ENCODE measurements at places on chromosomes 5 and 9.

DNA sequence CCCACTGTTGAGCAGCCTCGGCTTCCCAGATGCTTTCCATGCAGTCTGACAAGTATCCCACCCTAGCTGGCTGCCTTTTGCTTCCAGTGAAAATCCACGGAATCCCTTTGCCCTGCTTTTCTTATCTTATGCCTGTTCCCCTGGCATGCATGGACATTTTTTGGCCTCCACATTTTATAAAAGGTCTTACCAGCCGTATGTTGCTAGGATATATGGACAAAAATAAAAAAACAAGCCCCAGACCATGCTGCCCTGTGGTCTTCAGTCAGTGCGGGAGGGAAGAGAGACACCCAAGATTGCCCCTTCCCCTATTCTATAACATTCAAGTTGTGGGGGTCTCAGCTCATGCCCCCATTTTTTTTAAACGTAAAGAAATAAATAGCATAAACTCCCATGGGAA lies 129.6 kb downstream of the COL23A1 start:
- no peak for DNase-seq

DNA sequence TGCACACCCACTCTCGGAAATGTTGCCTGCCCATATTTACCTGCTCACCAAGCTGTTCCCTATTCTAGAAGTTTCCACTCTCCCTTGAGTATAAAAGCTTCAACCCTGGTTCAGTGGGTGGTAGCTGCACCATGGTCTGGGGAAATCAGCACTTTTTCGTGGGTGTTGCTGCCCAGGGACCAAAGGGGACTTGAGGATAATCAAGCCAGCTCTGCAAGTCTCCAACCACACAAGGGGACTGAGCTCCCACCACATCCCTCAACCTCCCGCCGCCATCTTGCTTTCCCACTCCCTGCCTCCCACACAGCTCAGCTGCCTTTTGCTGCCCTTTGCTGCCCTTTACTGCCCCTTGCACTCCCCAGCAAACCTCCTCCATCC lies 210.0 kb downstream of the AUH start:
- DNase-seq: no peak

DNA sequence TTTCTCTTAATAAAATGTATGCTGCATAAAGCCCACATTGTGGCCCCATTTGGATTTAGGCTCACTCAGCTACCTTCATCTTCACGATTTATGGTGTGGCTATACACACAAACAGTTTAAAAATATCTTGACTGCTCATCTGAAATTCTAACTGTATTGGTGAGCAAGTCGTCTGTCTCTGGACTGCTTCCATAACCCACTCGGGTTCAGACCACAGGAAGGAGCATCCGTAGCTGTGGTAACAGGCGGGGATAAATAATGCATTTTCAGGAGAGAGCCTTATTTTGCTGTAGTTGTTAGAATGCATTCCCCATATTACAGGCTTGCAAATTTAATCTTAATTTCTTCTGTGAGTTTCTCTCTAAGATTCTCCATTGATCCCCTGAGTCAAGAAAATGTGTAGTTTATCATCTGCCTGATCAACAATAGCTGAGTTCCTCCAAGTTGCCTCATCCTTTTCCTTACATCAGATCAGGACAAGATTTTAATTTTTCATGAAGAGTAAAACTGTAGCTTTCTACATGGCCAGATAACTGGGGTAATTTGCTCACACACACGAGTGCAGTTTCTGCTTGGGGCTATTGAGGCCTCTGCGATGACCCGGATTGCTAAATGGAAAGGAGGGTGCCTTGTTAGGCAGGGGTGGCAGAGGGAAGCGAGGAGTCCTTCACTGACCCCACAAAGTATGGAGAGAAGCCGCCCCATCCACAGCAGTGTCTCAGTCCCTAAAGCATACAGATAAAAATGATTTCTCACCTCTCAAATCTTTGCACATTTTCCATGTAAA lies 133.9 kb downstream of the FSTL4 start:
- DNase-seq: no peak

- no peak for DNase-seq
These were observed 544.5 kb downstream of the CSNK1G3 start for GRCh38 chr5:124056326-124056990.

- DNase-seq: no peak
These were observed 734.6 kb downstream of the TLR4 start for GRCh38 chr9:118438810-118439209.

DNA sequence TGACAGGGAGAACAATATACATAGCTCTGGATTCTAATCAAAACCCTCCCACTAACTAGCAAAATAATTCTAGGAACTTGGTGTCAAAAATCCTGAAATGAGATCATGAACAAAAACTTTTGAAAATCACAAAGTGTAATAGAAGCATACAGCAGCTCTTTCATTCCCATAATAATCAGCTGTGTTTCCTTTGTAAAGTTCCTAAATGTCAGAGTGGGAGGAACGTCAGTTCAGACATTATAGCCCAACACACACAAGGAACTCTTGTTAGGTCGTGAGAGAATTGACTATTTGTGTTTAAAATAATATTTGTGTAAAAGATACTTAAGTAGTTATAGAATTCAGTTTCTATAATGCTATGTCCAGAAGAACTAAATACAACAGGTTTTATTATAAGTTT lies 312.8 kb downstream of the SEMA5A start:
- DNase-seq: no peak

DNA sequence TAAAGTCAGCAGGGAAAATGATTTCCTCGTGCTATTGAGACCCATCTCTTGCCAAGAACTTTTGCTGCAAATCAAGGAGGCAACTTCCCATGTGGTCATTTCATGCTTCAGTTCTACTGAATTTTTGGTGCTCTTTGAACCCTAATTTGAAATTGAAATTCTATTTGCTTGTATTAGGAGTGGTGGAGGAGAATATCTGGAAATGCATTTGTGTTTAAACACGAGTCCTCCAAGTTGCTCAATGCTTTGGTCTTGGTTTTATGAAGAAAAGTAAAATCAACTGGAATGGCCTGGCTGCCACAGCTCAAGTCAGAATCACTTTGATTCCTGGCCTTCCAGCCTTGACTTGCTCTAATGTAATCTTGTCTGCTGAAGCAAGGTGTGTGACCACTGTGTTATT lies 613.2 kb downstream of the TLE1 start:
- no peak for DNase-seq

DNA sequence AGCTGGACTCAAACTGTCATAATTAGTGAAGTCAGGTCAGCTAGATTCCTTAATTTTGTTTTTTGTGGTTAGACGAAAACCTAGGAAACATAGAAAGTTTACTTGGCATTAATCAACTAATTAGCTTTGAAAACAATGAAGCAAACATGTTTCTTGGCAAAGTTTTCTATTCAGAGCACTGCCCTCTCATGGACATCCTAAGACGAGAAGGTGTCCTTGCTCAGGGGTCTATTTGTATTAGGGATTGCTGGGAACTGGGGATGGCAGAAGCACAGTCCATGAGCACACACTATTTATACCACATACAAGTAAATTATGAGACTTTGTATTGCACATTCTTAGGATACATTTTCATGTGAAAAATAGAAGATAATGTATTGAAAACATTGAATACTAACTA lies 49.7 kb downstream of the POC5 start:
- DNase-seq: no peak

- no peak for DNase-seq
These were observed 32.3 kb downstream of the ERCC6L2 start for GRCh38 chr9:95907794-95908193.

DNA sequence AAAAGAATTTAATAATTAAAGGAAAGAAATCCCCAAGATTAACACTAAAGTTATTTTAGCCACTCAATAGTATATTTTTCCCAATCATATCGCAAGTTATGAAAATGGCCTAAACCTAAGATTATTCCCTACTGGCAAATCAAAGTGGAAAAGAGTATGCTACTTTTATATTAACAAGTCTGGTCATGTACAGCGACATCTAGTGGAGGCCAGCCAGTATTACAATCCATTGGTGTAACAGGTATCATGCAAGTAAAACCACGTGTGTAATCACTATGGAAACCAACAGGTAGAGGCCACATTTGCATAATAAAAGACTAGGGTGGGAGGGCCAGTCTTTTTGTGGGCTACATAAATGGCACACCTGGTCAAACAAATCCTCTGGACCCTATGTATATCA lies 976.4 kb upstream of the CDH9 start:
- DNase-seq: peak; percentile 44

DNA sequence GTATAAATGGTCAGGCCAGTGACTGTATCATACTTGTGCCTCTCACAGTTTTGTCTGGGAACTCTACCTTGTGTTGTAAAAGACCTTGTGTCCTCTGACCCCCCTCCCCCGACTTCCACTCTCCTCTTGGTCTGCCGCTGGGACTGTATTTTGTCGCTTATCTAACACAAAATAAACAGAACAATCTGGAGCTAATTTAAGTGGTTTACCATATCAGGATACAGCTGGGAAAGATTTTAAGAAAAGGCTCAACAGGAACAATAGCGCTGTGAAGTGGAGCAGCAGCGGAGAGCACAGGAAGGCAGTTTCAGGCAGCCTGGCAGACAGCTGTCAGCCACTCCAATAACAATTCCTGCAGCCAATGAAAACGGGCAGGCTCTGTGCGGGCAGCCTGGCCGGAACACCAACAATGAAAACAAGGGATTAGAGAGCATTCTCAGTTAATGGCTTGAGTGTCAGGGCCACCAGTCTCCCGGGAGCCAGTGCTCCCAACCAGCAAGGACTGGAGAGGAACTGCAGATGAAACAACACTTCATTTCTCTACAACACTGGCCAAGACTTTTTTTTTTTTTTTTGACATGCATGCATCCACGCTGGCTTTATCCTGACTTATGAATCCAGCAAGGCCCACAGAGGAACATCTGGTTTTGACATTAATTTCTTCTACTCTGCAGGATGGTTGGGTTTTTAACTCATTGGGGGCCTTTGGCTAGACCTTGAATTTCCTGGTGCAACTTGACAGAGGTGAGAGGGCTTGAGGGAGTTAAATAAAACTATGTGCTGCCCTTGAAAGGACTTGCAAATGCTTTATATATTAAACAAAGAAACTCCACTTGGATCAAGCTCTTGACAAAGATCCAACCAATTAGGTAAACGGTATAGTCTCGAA lies 76.7 kb downstream of the ARSB start:
- peak; percentile 66 for DNase-seq

GRCh38 chr5:37665889-37666288 lies 174.0 kb downstream of the GDNF start:
- DNase-seq: peak; percentile 79

DNA sequence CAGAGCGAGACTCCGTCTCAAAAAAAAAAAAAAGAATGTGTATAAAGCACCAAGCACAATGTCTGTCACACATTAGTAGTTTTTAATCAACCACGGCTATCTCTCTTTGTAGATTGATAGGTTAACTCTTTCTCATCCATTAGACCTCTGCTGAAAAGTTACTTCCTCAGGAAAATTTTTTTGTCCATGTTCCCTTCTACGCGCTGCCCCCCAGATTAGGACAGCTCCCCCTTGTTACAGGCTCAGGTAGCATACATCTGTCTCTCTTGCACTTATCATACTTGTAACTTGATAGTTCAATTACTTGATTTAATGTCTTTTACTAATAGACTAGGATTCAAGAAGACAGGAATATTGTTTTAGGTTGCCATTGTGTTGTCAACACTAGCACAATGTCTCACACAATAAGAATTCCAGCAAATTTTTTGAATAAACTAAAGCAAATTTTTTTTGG lies 1.5 kb downstream of the SPDL1 start:
- no peak for DNase-seq

All from A172 (cell line).